ENCODE measurements at places on chromosomes 5 and 9.

DNA sequence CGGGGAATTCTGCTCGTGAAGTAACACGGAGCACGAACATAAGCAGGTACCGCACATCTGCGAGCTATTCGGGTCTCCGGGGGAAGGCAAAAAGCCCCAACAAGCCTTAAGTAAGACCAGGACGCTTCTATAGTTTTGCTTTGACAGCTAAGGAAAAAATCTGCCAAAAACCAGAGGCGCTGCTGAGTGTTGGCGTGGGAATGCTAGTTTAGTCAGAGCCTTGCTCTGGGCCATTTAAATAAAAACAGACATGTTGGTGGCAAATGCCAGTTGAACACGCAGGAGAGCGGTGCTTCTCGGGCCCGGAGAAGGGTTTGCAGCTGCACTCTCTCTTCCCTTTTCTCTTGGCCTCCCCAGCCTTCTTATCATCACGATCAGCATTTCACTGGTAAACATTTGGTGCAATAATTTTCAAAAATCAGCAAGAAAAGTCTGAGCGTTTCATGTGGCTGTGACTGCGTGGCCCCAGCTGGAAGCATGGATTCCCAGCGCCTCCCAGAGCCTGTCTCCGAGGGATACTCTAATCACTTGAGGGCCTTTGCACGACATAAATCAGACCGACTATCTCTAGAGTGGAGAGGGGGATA is 6.4 kb upstream of the NOTCH1 start:
- DNase-seq: peak; percentile 71

- DNase-seq: no peak
These were observed 66.9 kb upstream of the EPB41L4A start for GRCh38 chr5:112485934-112486355.

GRCh38 chr9:130665431-130666392 is 1.3 kb downstream of the PRDM12 start:
- DNase-seq: no peak

DNA sequence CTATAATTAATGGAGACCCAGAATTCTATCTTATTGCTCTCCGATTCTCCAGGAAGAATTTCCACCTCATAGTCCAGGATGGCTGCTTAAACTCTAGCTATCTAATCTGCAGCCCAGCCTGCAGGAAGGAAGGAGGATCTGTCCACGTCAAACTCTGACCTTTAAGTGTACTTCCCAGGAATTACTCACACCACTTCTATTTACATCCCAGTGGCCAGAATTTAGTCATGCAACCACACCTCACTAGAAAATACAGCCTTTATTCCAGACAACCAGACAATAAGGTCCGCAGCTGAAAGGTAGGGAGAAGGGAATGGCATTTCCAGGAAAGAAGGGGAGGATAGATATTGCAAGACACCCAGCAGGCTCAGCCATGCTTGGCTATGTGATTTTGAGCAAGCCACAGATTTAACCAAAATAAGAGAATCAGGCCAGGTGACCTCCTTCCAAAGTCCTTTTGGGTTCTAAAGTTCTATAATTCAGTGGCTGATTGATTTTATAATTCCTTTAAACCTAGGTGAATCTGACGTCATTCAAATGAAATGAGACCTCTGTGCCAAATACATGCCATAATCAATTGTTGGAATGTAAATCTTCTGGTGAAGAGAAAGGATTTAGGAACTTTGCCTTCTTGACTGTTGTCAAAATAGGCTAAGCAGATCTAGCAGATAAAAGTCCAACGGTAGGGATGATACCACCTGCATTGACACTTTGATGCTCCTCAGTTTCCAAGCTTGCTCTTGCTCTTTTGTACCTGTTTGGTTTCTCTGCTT is 3.7 kb upstream of the DENND1A start:
- no peak for DNase-seq

DNA sequence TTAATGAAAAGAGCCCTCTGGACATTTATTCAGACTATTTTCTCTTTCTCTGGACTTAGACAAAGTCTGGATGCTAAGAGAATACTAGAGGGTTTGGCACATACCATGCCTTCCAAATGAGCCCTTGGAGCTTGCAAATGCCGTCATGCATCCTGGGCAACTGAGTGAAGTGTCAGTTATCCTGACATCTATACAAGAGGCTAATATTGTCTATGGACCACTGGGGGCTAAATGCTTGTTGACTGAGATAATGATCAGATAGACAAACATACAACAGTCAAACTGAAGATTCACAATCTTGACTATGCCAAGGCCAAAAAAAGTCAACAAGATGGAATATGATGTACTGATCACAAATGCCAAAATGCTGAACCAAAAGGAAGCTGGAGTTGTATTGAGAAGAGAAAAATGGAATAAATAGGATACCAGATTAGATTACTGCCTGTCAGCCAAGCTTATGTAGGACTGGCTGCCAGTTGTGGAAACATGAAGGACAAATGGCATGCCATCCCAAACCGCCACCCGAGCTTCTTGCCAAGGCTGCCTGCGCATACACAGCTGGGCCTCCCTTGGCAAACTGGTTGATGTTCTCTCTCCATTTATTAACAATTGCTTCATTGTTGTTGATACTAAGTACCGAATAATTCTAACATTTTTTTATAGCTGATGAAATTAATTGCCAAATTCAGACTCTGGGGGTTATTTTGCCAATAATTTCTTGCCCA is 240.1 kb upstream of the GRAMD2B start:
- no peak for DNase-seq

- DNase-seq: peak; percentile 16
These were observed 1.3 kb downstream of the MACIR start for GRCh38 chr5:103259705-103260355.
